Stimulated activated CD4-positive, alpha-beta T cell treated with anti-CD3 and anti-CD28 coated beads, Interleukin-2, amount 100 ng/mL, for 48 hours (primary cell): ENCODE measurements at places on chromosomes 3 and 15.

- no peak for DNase-seq
Measured at GRCh38 chr3:63937661-63938651, 25.8 kb upstream of the SCAANT1 start.

- DNase-seq = no peak
Measured at GRCh38 chr3:20974396-20974795, 776.6 kb downstream of the ZNF385D start.

DNA sequence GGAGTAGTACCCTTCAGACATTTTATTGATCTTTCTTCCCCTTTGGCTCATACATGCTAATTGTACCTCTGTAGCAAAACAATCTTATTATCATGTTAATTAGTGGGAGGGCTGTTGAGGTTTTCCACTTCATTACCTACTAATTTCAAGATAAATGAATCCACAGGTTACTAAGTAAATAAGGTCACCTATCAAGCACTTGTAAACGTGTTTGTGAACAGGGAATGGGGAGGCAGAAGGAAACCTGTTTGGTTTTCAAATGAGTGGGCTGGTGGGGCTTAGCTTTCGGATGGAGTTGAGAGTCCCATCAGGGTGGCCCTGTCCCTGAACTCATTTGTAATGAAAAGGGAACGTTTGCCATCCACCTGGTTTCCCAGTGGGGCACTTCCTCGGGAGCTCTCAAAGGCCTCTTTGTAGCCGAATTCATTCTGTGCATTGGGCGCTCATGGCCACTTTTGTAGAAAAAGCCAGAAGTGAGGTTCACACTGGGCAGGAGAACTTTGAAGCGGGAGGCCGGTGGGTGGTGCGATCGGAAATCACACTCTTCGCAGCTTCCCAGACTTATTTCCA, 419.8 kb upstream of the NR2F2 start:
- DNase-seq = no peak

DNA sequence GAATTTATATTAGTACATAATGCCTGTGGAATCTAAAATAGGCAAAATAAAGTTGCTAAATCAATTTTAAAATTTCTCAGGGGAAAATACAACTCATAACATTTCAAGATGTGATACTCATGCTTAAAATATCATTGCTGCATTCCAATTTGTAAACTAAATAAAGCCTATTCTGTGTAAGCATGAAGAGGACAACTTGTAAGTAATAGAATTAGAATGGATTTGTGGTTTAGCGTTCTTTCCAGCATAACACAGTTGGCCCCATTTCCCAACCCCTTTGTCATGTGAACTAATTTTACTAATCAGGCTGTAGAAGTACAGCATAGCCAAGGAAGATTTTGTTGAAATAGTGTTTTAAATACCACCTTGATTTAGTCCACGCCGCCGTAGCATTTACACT, 437.2 kb downstream of the SI start:
- no peak for DNase-seq

- DNase-seq = no peak
Measured at GRCh38 chr3:26256224-26256623, 366.3 kb upstream of the LRRC3B start.

DNA sequence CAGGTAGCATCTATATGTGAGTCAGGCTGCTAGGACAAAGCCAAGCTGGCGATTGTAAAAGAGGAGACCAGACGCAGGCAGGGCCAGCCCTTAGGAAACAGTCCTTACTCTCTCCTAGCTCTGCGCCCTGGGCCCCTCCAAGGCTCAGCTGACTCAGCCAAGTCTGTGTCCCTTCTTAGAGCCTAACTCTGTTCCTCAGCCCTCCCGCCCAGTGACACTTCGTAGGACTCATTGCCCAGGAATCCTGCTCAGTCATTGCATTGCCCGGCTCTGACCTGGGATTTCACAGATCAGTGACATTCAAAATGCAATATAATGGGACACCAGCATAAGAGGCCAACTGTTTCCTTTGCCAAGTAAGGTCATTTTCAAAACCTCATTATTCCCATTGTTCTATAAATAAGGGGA, 244.2 kb downstream of the TLE3 start:
- DNase-seq = no peak

DNA sequence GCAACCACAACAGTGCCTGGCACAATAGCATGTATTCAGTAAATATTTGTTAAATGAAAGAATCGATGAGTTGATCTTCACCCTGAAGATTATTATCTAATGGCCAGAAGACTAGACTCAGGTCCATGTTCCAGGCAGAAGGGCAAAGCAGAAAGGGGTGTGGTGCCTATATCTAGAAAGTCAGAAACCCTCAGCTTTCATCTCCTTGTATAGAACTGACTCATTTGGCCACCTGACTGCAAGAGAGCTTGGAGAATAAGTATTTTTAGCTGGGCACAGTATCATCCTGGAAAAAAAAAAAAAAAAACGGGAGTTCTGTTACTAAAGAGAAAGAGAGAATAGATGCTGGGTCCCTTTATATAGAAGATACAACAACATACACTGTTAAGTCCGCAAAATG, 69.7 kb upstream of the SPRED1 start:
- no peak for DNase-seq

GRCh38 chr15:80456517-80457492, 52.6 kb downstream of the ARNT2 start:
- no peak for DNase-seq

DNA sequence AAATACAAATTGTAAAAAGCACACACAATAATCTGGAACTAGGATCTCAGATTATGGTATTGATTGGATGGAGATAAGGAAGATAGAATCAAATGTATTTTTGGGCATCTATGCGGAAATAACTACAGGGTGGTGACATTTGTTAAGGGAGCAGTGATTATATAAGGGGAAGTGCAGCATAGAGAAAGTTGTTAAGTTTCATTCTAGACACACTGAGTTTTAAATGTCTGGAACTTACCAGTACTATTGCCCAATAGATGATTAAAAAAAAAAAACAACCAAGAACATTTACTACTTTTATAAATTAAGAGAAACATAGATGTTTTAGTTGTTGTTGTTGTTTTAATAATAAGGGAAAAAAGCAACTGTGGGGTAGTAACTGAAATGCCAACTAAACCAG, 32.1 kb upstream of the C3orf38 start:
- no peak for DNase-seq

DNA sequence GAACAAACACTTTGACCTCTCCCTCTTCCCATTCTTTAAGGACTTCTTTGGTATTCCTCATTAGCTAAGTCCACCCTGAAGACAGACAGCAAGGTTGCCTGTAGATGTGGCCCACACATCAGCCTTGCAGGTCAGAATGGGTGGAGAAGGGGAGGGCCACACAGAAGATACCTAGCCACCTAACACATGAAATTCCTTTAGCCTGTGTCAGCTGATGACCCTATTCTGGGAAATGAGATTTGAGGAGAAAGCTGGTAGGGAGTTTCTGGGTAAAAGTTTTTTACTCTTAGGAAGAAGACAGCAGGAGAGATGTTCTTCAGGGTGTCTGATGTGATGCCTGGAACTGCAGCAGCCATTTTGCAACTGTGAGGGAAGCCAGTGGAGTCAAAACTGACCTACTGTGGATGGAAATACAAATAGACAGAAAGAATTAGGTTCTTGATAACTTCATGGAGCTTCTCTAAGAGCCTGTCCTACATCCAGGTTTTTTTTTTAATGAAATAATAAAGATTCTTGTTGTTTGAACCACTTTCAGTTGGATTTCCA, 17.8 kb upstream of the SMAD6 start:
- no peak for DNase-seq

- no peak for DNase-seq
Measured at GRCh38 chr3:74621581-74621980, 7.1 kb upstream of the CNTN3 start.
